ENCODE measurements at places on chromosomes 12 and 14. TPM values are rescaled to one million over a fixed set of nuclear protein-coding genes. Genes with fewer than 3 reads are reported as not detected.

DNA sequence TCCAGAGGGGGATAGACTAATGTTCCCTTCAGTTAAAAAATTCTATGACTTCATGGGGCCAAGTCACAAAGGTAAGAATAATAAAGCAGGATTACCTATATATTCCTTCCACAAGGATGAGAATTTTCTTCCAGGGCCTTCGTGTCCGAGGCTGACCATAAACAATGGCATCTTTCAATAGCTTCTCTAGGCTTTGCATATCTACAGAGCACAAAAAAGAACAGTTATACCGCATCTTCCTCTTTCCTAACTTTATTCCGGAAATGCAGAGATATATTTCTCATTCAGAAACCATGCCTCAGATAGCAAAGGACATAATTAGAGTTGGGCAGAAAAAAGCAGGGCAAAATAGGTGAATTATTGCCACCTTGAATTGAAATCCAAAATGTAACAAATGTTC is 58.3 kb upstream of the ISM2 start:
- no peak for DNase-seq

DNA sequence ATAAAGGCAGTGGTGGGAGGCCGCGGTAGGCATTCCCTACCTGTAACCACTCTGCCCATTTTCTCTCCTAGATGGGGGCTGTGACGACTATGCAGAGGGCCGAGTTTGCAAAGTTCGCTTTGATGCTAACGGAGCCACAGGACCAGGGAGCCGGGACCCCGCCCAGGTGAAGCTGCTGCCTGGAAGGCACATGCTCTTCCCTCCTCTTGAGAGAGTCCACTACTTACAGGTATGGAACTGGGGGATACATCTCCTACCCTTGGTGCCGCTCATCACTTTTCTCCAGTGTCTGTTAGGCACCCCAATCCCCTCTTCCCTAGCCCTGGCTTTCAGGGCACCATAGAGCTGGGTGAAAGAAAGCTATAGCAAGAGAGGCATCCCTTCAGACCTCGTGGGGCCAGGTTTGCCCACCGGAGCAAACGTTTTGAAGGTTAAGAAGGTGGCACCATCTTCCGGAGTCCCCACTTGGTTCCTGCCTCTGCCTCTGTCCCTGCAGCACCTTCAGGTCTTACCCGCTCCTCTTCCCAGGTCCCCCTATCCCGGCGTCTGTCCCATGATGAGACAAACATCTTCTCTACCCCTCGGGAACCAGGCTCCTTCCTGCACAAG is 2.0 kb upstream of the P3H3 start:
- no peak for DNase-seq

GRCh38 chr12:19234171-19234704 is 104.7 kb downstream of the PLEKHA5 start:
- DNase-seq, result no peak

The DHRS2 gene
- 55.2 TPM for polyA plus RNA-seq
